Naive B cell (primary cell): ENCODE measurements at places on chromosomes 11 and 22. TPM values are rescaled to one million over a fixed set of nuclear protein-coding genes. Genes with fewer than 3 reads are reported as not detected.
A peak's percentile ranks its signal among the peaks of the same experiment; 100 is the strongest.

PGA5 gene
- polyA plus RNA-seq, result not detected

- peak overlapping the region; percentile 94 for H3K4me3 ChIP-seq
- H3K36me3 ChIP-seq, result peaks cover 4% of the 10 kb centered on the region
- no peak for DNase-seq
- H3K27ac ChIP-seq, result peak overlapping the region; percentile 97
- no peaks in the 10 kb centered on the region for H3K27me3 ChIP-seq
- peaks cover 35% of the 10 kb centered on the region for H3K4me1 ChIP-seq
Observed at GRCh38 chr11:34915136-34916014, 804 bp downstream of the APIP start.

DNA sequence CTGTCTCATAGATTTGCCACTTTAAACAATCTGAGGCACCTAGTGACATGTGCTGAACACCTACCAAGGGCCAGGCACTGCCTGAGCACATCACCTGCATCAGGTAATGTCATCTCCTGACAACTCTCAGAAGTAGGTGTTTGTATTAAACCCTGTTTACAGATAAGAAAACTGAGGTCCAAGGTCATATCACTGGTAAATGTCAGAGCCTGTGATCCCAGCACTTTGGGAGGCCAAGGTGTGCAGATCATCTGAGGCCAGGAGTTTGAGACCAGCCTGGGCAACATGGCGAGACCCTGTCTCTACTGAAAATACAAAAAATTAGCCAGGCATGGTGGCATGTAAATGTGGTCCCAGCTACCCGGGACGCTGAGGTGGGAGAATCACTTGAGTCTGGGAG lies 39.1 kb upstream of the ACCSL start:
- no peak overlapping the region for H3K4me3 ChIP-seq
- peaks cover 14% of the 10 kb centered on the region for H3K27me3 ChIP-seq
- H3K36me3 ChIP-seq, result no peaks in the 10 kb centered on the region
- H3K27ac ChIP-seq, result no peak overlapping the region
- no peak for DNase-seq

GRCh38 chr22:49087198-49087597 lies 740.5 kb downstream of the BRD1 start:
- no peak overlapping the region for H3K4me3 ChIP-seq
- DNase-seq, result no peak
- peaks cover 8% of the 10 kb centered on the region for H3K27me3 ChIP-seq
- H3K4me1 ChIP-seq, result no peaks in the 10 kb centered on the region
